Myocyte (in vitro differentiated cells): ENCODE measurements at places on chromosomes 3 and 15. TPM values are rescaled to one million over a fixed set of nuclear protein-coding genes. Genes with fewer than 3 reads are reported as not detected.

GRCh38 chr3:152480282-152480953 is 211.7 kb downstream of the MBNL1 start:
- no peak for DNase-seq

- DNase-seq = no peak
These were observed 640.7 kb downstream of the FHIT start for GRCh38 chr3:60610441-60611112.

CCR5 gene
- not detected in 2 replicates for total RNA-seq

TRH gene
- not detected in 2 replicates for total RNA-seq

DLL4 gene
- 0.13 TPM in 1 of 2 replicates, not detected in the other for total RNA-seq

DNA sequence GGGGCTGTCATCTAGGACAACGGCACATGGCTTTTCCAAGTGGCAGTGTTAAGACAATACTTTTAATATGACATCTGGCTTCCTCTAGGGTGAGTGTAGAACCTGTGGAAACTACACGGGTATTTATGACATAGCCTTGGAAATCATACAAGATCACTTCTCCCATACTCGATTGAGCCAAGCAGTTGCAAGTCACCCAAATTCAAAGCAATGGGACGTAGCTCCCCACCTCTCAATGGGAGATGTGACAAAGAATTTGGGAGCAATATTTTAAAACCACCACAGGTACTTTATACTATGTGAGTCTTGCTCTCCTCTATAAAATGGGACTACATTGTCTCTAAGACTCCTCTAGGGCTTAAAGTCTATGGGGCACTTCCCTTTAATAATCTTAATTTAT is 93.5 kb downstream of the TGFBR2 start:
- DNase-seq = no peak

MITF gene
- 12.5 and 17.7 TPM in 2 replicates for total RNA-seq

- DNase-seq = no peak
These were observed 115.2 kb downstream of the ASB7 start for GRCh38 chr15:100717596-100717995.

CCNB2 gene
- 1.4 and 2.1 TPM in 2 replicates for total RNA-seq

DNA sequence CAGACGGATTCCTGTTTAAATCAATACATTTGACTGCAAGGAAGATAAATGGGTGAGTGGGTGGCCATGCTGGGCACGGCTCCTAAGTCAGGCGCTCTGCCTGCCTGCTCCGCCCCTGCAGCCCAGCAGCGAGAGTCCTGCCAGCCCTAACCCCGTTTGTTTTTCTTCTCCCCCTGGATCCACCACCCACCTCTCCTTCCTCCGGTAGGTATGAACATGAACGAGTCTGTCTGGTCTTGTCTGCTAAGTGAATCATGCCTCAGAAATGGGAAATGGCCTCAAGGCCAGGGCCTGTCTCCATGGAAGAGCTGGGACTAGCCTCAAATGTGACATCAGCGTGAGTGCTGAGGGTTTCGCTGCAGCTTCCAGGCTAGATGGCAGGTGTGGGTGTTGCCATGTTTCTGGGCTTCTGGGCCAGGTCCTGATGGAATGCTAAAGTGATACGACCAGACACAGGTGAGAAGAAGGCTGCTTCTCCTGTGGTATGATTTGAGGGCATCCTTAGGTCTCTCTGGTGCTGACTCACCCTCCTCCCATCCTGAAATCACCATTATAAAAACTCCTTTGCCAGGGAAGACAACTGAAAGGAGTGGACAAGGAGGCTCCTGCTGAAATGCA is 5.6 kb upstream of the FEM1B start:
- DNase-seq = peak; percentile 70

GRCh38 chr3:152635389-152635788 is 199.5 kb upstream of the P2RY1 start:
- DNase-seq = no peak

DNA sequence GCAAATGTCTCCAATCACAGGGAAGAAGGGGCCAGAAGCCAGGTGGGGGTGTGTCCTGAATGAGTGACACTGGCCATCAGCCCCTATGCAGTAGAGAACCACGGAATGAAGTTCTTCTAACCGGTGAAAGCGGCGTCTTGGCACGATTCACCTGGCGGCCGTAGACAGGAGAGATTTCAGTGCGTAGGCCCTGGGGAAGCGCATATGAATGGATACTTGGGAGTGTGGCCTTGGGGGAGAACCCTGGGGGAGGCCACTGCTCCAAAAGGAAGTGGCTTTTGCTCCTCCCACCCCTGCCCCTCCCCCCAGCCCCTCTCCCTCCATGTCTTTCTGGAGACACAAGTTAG is 43.6 kb downstream of the RBPMS2 start:
- DNase-seq = no peak

HCN4 gene
- total RNA-seq = not detected in 2 replicates

GRCh38 chr3:103786296-103786695 is 1351.5 kb downstream of the ZPLD1 start:
- no peak for DNase-seq

DNA sequence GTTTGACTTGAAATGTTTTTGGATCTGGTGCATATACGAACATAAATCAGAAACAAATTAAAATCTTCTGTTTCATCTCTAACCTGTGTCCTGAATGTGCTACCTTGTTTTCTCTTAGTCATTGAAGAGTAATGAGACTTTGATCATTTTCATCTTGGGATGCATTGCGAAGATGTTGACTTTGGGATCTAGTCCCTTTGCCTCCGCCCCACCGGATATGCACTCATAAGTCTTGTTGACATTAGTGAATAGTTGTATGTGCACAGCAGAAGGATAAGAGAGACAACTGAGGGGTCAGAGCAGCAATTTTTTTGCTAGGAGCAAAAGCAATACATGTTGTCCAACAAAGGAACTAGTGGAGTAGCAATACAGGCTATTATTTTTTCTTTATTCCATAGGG is 35.9 kb upstream of the SPRED1 start:
- DNase-seq = no peak

DNA sequence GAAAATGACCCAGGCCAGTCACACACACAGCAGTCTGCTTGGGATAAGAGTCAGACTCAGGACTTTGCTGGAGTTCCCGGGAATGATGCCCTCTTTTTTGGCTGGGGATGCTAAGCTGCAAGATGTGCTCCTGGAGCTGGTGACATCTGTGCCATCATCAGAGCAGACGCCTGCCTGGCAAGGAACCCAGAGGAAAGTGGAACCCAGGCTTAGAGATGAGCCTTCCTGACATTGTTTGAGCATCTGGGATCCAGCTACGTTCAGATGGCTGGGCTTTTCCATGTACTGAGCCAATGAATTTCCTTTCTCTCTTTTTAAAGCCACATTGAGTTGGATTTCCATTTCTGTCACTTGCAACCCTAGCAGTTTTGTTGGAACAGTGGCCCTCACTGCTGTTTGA is 53.3 kb downstream of the EBLN2 start:
- no peak for DNase-seq

DNA sequence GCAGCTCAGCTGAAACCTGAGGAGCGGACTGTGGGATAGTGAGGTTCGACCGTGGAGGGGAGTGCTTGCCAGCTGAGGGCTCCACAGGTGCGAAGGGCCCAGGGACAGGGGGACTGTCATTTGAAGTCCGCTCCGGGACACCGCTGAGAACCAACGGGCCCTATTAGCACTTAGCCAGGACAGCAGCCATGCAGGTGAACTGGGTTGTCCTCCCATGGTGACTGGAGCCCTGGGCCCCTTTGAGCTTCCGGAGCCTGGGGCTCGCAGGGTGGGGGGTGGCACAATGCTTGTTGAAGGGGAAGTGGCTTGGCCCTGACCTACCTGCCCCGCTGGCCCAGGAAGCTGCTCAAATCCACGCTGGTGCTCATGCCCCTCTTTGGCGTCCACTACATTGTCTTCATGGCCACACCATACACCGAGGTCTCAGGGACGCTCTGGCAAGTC is 24.7 kb downstream of the PTH1R start:
- no peak for DNase-seq

GBE1 gene
- 92.1 and 96.4 TPM in 2 replicates for total RNA-seq

GRCh38 chr3:57758686-57759085 is 2.6 kb downstream of the SLMAP start:
- no peak for DNase-seq

GRCh38 chr3:162865466-162865865 is 1368.9 kb downstream of the OTOL1 start:
- DNase-seq = peak; percentile 9

CHL1 gene
- under 0.01 TPM in 1 of 2 replicates, not detected in the other for total RNA-seq

LRRN1 gene
- total RNA-seq = 0.21 and 0.36 TPM in 2 replicates

- DNase-seq = no peak
These were observed 827.4 kb upstream of the NR2F2 start for GRCh38 chr15:95503107-95503506.

GRCh38 chr15:31326875-31327668 is 437 bp downstream of the KLF13 start:
- DNase-seq = no peak

- DNase-seq = no peak
These were observed 309.8 kb downstream of the UNC13C start for GRCh38 chr15:54288049-54288448.

DNA sequence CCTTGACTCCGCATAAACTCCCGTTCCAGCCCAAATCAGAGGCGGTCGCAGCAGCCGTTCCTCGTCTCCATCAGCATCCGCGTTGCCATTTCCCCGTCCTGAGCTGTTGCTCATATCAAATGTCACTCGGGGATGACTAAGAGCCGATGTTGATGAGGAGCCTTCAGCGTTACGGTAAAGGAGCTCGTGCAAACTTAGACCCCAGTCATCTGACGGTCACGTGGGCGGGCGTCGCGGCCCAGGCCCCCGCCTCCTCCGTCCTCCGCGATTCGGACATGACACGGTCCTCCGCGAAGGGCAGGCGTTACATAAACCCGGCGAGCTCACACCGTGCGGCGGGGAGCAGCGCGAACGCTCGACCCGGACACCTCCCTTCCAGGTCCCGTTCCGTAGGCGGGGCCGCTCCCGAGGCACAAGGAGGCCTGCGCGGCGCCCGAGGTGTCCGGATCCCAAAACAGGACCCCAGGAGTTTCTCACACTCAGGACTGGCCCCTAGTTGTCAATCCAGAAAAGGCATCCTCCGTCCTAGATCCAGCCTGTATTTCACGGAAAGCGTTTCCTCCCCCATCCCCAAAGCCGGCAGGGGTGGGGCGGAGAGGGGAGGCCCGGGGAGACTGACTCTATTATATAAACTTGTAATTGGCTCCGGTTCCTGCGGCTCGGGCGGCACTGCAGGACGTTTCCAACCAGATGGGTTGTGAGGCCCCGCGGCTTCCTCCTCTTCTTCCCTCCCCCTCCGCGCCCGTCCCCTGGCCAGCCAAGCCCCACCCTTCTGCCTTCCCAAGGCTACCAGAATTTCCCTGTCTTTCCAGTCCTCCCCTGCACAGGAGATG is 100.0 kb upstream of the IGF1R start:
- peak; percentile 91 for DNase-seq

GRCh38 chr3:127483902-127484591 is 106.5 kb downstream of the TPRA1 start:
- peak; percentile 21 for DNase-seq

DNA sequence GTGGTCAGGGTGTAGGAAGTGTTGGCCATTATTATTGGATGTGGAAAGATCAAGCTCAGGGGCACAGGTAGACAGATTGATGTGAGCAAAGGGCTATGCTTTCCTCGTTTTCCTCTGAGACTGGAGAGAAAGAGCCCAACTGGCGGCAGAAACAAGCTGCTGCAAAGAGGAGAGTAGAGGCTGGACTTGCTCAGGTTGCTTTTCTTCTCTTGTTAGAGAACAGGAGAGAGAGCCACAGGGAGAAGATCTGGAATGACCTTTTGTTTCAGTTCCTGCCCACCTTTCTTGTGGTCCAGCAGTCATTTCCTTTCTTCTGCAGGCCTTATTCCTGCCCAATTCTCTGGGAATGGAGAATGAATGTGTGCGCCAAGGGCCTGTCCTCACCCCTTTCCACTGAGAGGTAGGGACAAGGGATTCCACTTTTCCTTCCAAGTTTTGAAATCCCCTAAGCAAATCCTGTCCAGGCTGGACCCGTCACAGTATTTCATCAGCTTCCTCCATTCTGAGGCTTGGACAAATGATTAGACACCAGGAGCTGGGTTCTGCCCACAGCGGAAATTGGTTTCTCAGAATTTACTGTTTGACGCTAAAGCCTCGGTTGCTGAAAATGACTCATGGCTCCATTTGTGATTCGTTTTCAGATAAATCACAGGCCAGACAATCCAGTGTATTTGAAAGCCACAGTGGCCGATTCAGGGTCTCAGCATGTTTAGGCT is 16.1 kb downstream of the ZNF80 start:
- no peak for DNase-seq

DNA sequence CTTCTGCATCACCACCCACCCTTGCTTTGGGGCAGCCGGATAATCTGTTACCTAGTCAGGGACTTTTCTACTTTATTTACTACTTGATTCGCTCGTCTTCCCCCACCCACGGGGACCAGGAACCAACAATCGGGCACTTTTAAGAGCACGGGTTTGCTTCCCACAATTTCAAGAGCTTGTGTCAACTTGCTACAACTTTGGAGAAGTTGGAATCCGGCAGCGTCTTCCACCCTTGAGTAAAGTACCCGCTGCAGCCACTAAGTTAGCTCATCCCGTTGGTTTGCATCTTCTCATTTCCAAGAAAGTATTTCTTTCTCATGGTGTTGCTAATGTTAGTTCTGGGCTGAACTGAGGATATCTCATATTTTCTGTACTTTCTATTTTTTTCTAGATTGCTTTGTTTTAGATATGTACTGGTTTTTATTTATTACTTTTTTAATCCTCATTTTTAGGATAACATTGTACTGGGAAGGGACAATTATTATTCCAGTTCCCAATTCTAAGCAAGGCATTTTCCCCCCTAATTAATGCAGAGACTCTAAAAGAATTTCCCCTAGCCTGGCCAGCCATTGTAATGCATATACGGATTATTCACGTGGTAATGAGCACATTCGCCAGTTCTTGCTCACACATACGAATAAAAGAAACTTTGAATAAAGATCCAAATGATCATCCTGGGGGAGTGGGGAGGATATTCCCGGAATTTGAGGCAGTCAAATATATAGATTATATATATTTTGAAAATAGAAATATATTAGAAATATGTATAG is 4.0 kb downstream of the SOX2 start:
- no peak for DNase-seq

DNA sequence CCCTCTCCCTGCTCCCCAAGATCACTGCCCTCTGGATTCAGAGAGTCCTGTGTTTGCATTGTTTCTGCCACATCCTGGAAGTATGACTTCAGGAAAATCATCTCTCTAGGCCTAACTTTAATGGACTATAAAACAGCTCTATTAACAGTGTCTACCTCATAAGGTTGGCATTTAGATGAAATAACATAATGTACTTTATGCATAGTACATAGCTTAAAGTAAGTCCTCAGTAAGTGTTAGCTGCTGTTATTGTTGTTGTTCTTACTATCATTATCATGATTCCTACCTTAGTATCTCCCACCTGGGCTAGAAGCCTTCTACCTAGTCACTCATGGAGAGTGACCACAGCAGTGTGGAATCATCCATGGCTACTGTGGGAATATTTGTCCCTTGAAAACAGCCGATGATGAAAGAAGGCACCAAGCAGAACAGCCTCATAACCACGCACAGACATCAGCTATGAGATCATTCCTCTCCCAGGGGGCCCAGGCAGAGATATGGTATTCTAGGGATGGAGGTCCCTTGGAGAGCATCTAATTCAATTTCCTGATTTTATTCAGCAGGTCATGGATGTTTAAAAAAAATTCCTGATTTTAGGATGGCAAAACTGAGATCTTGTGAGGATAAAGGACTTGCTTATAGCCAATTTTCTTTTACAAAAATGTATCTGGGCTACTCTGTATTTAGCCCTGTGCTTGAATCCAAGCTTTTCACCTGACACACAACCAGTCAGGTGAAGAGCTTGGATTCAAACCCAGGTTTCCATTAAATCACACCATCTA is 1.9 kb downstream of the FSD2 start:
- peak; percentile 56 for DNase-seq
